Globus pallidus (tissue), 1 donor: ENCODE measurements at places on chromosomes 2 and 18.

- no peak for DNase-seq
Measured at GRCh38 chr2:169670215-169670651, 24.0 kb downstream of the CFAP210 start.

DNA sequence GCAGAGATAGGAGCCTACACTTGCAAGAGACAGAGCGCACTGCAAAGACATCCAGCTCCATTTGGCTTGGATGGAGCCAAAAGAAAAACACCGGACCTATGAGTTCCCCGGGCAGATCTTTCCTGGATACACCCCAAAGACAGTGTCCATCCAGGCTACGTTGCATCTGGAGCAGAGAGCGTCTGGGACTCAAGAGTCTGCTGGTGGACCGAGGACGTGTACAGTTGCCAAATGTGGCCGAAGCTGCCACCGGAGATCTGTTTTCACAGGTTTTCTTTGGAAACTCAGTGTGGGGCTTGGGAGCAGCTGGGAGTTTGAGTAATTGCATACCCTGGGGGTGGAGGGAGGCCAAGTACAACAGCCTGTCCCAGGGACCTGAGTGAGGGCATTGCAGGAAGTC, 192.3 kb upstream of the OSR1 start:
- DNase-seq, result no peak

GRCh38 chr2:157418239-157418641, 25.6 kb downstream of the CYTIP start:
- DNase-seq, result no peak

DNA sequence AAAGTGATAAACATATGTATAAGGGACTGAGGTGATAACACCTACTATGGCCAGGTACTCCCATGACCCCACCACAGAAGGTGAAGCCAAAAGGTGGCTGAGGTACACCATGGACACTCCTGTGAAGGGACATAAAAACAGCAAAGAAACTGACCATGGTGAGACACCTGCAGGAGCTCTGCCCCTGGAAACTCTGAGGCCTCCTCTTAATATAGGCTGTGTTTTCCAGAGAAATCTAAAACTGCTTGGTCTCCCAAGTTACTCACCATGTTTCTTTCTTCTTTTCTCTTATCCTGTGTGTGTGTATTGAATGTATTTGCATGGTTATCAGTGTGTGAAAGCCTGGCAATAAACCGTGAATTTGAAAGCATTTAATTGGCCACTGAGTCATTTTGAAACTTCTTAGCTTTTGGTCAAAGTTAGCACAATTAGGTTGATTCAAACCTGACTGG, 739.3 kb upstream of the GCFC2 start:
- no peak for DNase-seq

- no peak for DNase-seq
Measured at GRCh38 chr18:2636126-2636631, 19.3 kb upstream of the SMCHD1 start.

DNA sequence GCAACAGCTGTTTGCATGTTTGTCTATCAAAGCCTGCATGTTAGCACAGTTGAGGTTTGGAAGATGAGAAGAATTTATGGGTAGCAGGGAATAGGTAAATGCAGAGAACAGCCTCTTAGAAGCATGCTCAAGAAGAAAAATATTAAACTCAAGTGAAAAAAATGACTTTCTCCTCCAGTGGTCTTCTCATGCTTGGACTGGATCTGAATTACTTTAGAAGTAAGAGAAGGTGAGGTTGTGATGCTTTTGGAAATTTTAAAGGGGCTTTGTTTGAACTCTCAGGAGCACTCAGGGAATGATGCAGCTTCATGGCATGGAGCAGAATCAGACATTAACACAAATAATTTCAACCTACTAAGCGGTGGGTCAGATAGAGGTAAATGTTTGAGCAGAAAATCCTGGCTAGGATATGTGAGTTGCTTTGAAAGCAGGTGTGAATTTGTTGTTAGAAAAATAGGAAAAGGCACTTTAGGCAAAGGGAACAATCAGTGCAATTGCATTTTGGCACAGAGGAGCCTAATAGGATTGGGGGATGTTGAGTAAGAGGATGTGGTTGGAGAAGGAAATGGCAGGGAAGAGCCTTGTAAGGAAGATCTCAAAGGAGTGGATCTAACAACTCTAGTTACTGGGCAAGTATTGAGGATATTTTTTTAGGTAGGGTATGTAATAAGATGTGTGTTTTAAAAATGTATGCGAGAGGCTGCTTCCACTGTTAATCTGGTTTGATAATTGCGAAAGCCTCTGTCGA, 76.3 kb downstream of the DDX1 start:
- DNase-seq, result no peak

DNA sequence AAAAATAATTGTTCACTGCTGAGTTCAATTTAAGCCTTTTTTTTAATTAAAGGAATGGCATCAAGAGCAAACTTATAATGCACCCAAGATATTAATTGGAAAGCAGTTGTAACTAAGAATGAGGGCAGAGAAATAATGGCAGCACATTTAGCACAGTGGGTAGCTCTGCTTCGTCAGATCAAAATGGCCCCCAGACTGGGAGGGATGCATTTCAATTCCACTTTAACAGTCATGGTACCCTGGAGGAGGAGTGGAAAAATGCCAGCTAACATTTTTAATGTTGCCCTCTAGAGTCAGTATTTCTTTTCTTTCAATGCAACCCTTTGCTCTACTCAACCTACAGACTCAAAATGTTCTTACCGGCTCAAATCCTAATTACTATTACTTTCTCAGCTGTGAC, 504.8 kb upstream of the SETBP1 start:
- DNase-seq, result no peak

DNA sequence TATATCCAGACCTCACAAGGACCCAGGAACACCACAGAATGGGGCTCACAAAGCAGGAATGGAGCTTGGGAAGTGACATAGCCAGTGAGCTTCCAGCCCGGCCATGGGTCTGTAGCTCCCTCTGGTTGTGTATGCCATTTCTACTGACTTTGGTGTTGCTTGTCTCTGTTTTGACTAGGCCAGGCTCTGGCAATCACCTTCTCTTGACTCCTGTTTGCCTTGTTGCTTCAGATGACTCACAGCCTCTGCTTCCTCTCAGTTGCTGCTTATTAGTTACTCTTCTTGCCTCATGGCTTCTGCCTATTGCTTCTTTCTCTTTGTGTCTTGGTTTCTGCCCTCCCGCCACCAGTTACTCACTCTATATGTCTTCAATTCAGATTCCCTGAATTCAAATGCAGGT, 15.8 kb upstream of the IER3IP1 start:
- DNase-seq, result no peak

DNA sequence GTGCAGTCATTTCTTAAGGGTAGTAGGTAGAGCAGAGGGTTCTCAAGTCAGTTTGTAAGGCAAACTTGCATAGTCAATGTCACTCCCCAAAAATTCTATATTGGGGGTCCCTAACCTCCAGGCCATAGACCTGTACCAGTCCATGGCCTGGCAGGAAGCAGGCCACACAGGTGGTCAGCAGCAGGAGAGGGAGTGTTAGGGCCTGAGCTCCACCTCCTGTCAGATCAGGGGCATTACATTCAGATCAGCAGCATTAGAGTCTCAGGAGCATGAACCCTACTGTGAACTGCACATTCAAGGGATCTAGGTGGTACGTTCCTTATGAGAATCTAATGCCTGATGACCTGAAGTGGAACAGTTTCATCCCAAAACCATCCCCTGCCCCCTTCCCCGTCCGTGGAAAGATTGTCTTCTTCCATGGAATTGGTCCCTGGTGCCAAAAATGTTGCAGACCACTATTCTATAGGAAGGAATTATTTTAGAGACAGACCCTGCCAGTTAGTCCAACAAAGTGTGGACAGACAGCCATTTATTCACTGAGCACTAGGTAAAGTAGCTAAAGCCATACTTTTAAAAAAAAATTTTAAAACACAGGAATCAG, 6.7 kb downstream of the COA5 start:
- no peak for DNase-seq

DNA sequence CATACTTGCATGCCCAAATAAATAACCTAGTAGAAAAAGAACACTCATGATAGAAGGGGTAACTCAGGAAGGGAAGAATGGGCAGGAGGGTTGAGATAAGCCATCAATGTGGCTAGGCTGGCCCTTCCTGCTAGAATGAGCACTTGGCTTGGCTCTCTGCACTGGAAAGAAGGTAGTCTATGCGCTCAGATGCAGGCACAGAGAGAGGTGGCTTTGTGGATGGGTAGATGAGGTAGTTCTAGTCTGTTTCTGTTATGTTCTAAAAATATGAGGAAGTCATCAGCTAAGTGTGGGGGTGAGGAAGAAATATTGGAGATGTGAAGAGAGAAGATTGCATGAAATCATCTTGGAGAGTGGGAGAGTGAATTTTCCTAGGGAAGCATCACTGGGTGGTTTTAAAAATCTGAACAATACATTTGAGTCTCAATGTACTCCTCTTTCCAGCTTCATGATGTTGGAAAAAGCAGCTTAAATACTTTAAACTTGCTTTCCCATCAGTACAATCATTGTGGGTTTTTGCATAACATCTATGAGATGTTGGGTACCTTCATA, 357.1 kb downstream of the CNTNAP5 start:
- no peak for DNase-seq

GRCh38 chr2:125656190-125656589, 999.8 kb upstream of the GYPC start:
- no peak for DNase-seq

DNA sequence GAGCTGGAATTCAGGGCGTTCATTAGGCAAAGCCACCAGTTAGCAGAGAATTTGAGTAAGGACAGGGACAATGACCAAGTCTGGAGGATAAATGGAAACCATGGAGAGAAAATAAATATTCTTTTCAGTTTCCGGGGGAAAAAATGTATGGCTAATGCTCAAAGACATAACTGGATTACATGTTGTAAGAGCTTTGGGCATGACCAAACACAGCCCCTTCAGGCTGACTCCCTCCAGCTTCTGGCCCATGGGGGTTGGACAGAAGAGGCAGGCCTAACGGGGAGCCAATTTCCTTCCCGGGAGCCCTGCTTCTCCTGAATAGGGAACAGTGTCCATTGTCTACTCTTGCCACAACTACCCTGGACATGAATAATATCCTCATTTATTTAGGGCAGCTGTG, 39.5 kb upstream of the FOXI3 start:
- DNase-seq, result no peak

- no peak for DNase-seq
Measured at GRCh38 chr2:133040170-133040569, 370.2 kb upstream of the LYPD1 start.

DNA sequence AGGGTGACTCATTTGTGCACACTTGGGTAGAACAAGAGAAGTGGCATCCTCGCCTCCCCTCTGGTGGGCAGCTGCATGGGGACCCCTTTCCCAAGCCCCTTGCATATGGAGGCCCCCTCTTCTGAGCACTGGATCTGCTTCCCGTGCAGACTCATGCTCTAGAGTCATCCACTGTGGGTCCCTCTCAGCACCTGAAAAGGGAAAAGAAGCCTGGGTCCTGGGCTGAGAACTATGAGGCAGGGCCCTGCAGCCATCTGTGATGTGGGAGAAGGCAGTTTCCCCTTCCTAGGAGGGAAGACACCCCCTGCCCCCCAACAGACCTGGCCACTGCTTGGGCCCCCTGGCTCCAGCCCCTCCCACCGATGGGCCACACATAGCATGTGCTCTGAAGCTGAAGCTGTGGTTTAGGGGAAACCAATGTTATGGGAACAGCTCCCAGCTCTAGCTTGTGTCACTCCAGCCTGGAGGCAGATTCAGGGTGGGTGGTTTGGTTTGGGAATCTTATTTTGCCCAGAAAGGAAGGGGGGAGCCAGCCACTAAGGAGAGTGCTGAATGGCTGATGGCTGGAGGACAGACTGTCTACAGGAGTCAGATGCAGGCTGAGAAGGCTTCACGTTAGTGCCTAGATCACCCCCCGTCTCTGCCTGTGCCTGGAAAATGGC, 172.8 kb downstream of the GLI2 start:
- no peak for DNase-seq

DNA sequence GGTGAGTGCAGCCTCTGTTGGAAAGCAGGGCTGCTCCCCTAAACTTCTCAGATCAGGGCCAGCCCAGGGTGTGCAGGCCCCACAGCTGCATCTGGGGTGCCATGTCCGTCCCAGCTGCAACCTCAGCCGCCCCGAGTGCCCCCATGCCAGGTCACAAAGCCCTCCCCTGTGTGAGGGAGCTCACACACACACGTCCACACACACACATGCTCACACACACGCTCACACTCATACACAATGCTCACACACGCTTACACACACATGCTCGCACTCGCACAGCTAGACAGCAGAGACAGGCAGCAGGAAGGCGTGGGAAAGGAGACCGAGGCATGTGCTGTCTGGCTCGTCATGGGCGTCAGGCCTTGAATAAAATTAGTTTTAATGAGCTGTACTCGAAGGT, 55.4 kb downstream of the ADI1 start:
- no peak for DNase-seq

GRCh38 chr2:144194326-144195071, 325.4 kb downstream of the ZEB2 start:
- no peak for DNase-seq

GRCh38 chr18:47434214-47434746, 182.8 kb upstream of the SKOR2 start:
- no peak for DNase-seq

DNA sequence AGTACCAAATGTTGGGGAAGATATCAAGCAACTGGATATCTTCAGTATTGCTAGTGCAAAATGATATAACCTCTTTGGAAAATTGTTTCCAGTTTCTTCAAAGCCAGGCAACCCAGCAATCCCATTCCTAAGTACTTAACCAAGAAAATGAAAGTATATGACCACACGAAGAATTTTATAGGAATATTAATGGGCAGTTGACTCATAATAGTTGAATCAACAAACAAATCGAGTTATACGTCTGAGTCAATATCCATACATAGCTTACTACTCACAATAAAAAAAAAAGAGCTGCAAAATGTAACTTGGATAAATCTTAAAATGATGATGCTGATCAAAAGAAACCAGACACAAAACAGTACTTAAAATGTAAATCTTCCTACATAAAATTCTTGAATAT, 810.4 kb downstream of the METTL4 start:
- no peak for DNase-seq

- no peak for DNase-seq
Measured at GRCh38 chr18:47512726-47513435, 261.4 kb upstream of the SKOR2 start.

DNA sequence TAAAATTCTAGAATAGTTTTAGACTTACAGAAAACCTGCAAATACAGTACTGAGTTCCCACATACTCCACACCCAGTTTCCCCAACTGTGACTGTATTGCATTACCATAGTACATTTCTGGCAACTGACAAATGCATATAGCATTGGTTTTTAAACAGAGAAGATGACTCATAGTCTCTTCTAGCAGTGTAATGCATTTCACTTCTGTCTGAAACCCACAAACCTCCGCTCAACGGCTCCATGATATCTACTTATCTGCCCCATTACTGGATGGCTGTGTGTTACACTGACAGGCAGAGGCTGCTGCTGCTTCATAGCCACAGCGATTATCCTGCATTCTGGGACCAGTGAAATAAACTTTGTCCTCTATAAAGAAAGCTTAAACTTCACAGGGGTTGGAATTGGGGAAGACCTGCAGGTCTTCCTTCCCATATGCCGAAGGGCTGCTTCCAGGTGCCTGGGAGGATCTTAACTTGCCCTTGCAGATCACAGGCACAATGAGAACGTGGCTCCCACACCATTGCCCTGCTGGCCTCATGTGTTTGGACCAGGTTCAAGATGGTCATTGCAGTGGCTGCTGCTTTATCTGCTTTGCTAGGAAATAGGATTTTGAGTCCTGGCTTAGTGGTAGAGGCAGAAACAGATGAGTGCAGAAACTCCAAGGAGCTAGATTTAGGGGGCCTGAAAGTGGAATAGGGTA, 742.6 kb upstream of the HS6ST1 start:
- DNase-seq, result no peak

- DNase-seq, result no peak
Measured at GRCh38 chr2:170829036-170829435, 12.3 kb downstream of the GAD1 start.

GRCh38 chr2:135257383-135258090, 205.4 kb downstream of the RAB3GAP1 start:
- no peak for DNase-seq

GRCh38 chr2:44955593-44956392, 14.3 kb downstream of the SIX3 start:
- DNase-seq, result peak; percentile 47
